ENCODE measurements at places on chromosomes 3 and 15. TPM values are rescaled to one million over a fixed set of nuclear protein-coding genes. Genes with fewer than 3 reads are reported as not detected.
A peak's percentile ranks its signal among the peaks of the same experiment; 100 is the strongest.

- no peaks in the 10 kb centered on the region for H3K4me1 ChIP-seq
- DNase-seq = no peak
- no peaks in the 10 kb centered on the region for H3K27me3 ChIP-seq
- H3K27ac ChIP-seq = no peak overlapping the region
These were observed 38.7 kb downstream of the PDIA5 start for GRCh38 chr3:123105201-123106189.

- H3K27me3 ChIP-seq = no peaks in the 10 kb centered on the region
- no peak overlapping the region for H3K4me3 ChIP-seq
- H3K4me1 ChIP-seq = no peaks in the 10 kb centered on the region
- no peak for DNase-seq
These were observed 120.9 kb downstream of the CACNA2D3 start for GRCh38 chr3:54243056-54243931.

DNA sequence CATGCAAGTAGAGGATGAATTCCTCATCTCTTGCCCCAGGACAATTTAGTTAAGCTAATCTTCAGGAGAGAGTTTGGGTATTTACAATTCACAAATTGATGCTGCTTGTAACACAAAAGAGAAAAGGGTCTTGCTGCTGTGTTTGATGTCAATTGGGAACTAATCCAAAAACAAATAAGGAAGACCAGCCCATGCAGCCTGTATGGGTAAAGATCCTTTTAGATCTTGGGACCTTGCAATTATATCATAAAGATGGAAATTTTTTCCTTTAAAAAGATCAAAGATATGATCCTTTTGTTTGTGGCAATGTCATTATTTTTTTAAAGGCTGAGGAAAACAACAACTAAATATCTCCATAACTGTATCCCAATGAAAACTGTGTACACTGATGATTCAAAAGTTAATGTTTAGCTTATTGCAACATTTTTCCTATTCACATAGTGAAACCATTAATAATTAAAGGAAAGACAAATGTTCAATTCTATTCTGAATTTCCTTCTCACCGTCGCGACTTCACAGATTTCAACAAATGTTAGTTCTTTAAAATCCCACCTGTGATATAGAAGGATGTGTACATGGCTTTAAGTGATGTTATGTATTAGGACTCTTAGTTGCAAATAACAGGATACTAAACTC lies 40.2 kb downstream of the TMEM212 start:
- no peak for DNase-seq
- H3K4me1 ChIP-seq = no peaks in the 10 kb centered on the region
- H3K4me3 ChIP-seq = 0 out of 3 replicates have a peak overlapping the region, but pooled peaks have one; percentile 13
- peaks cover 5% of the 10 kb centered on the region for H3K36me3 ChIP-seq
- H3K27ac ChIP-seq = no peak overlapping the region

DNA sequence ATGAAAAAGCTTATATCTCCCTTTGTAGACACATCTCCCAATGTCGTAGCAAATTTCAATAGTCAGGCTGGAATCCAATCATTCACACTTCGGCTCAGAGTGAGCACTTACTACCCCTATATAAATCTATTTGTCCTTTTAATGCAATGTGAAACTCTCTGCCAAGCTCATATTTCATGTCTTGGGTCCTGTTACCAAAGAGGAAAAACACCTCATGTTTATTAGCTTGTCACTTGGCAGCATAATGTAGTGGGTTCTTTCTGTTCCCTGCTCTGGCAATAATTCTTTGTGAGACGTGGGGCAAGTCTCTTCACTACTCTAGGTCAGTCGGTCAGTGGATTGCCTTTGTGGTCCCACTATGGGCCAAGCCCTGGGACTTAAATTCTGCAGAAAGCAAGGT lies 107.1 kb downstream of the SRGAP3 start:
- no peaks in the 10 kb centered on the region for H3K27me3 ChIP-seq
- H3K4me1 ChIP-seq = no peaks in the 10 kb centered on the region
- no peak for DNase-seq
- H3K36me3 ChIP-seq = peaks cover 4% of the 10 kb centered on the region
- no peak overlapping the region for H3K4me3 ChIP-seq

DNA sequence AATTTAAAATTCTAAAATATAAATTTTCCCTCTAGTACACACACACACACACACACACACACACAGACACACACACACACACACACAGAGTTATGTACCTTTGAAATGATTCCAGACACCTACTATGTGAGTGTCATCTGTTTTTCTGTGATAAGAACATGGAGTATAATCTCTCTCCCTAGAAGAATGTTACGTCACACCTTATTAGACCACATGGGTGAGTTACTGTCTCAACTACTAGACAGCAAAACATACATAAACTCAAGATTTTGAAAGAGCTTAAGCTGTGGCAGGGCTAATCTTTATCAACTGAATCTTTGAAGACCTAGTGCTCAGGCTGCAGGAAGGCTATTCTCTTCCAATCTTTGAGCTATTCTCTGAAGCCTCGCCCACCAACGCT lies 385.9 kb upstream of the BCHE start:
- H3K4me1 ChIP-seq = no peaks in the 10 kb centered on the region
- no peak overlapping the region for H3K4me3 ChIP-seq
- H3K27ac ChIP-seq = no peak overlapping the region
- no peaks in the 10 kb centered on the region for H3K27me3 ChIP-seq
- no peaks in the 10 kb centered on the region for H3K36me3 ChIP-seq

- H3K4me3 ChIP-seq = peak overlapping the region; percentile 98
- no peak overlapping the region for H3K27ac ChIP-seq
- no peaks in the 10 kb centered on the region for H3K27me3 ChIP-seq
- no peak for DNase-seq
- H3K4me1 ChIP-seq = 0 out of 2 replicates have a peak, but pooled peaks cover 2% of the 10 kb centered on the region
These were observed 486 bp downstream of the LSG1 start for GRCh38 chr3:194671511-194671899.

DNA sequence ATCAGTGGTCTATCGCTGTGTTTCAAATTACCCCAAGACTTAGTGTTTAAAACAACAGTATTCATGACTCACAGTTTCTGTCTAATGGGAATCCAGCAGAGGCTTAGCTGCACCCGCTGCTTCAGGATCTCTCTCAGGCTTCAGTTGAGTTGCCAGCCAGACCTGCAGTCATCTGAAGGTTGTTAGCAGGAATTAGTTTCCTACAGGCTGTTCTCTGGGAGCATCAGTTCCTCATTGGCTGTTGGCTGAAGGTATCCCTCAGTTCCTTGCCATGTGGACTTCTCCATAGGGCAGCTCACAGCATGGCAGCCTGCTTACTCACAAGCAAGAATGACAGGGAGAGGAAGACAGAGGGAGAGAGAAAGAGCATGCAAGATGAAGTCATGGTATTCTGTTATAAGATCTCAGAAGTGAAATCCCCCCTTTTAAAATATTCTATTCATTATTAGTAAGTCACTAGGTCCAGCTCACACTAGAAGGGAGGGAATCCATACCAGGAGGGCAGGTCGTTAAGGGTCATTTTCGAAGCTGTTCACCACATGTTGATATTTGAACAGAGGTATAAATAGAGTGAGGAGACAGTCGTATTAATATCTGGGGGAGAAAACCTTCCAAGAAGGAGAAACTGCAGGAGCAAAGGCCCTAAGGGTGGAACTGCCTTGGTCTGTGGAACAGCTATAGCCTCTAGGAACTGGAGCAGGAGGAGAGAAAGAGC lies 473.9 kb upstream of the PPP2R3A start:
- no peak overlapping the region for H3K4me3 ChIP-seq
- H3K36me3 ChIP-seq = no peaks in the 10 kb centered on the region
- H3K27me3 ChIP-seq = no peaks in the 10 kb centered on the region
- H3K4me1 ChIP-seq = no peaks in the 10 kb centered on the region

DNA sequence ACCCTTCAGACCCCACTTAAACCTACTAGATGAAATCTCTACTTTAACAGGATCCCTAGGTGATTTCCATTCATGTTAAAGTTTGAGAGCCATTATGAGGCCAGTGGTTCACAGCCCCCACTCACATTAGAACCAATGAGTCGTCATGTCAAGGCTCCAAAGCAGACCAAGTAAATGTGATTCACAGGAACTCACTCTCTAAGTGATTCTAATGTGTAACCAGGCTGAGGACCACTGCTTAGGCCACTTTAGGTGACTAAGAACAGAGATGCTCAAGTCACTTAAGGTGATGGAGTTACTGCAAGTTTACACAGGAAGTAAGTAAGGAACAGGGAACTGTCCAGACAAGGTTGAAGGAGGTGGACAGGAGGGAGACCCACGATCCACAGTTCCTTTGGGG lies 7.7 kb downstream of the GALNT15 start:
- H3K4me3 ChIP-seq = no peak overlapping the region
- no peak for DNase-seq

DNA sequence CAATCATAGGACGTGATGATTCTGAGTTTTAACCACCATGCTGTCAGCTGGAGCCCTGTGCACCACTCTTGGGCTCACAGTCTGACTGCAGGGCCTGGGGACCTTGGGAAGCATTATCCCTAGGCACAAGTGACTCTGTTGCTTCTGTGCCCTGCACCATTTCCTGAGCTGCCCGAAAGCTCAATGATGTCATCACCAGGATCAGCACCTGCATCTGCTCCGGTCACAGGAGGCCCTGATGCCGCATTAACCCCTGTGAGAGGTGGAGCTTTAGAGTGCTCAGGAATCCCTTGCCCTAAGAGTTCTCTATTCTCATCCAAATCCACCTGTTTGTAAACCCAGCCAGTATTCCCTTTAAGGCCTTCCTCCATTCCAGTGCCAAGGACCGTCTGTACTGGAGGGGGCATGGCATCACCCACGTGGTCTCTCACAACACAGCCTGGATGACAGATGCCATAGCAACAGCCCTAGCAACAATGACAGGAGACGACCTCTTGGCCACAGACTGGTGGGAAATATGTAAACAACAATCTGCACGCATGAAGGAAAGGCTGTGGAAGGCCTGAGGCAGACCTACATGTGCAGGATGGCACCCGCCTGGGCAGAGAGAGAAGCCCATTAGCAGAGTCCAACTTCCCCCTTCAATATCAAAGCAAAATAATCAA lies 37.9 kb downstream of the NTRK3 start:
- no peaks in the 10 kb centered on the region for H3K27me3 ChIP-seq
- H3K36me3 ChIP-seq = no peaks in the 10 kb centered on the region
- no peak overlapping the region for H3K27ac ChIP-seq

- no peak overlapping the region for H3K4me3 ChIP-seq
- no peak for DNase-seq
- H3K27me3 ChIP-seq = no peaks in the 10 kb centered on the region
- no peak overlapping the region for H3K27ac ChIP-seq
These were observed 348.0 kb upstream of the EPHA6 start for GRCh38 chr3:96466441-96466840.

GRCh38 chr3:134722969-134723368 lies 72.1 kb upstream of the EPHB1 start:
- H3K27ac ChIP-seq = no peak overlapping the region
- H3K4me3 ChIP-seq = no peak overlapping the region
- H3K4me1 ChIP-seq = no peaks in the 10 kb centered on the region
- H3K27me3 ChIP-seq = no peaks in the 10 kb centered on the region
- H3K36me3 ChIP-seq = no peaks in the 10 kb centered on the region

DNA sequence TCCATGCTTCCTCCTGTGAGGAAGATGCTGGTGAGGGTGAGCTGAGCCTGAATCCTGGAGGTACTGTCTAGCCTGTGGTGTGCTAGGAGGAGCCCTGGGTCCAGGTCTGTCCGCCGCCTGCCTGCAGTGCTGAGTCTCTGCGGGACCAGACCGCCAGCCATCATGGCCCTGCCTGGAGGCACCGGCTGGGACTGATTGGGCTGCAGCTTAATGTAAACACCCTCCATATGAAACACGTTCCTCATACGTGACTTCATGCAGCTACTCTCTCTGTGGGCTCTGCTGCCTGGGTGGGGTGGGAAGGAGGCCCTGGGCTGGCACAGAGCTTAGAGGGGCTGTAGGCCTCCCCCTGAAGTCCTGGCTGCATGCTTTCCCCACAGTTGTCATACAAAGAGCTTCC lies 67.4 kb downstream of the FBLN2 start:
- no peak overlapping the region for H3K4me3 ChIP-seq
- H3K27me3 ChIP-seq = no peaks in the 10 kb centered on the region
- H3K4me1 ChIP-seq = no peaks in the 10 kb centered on the region
- no peaks in the 10 kb centered on the region for H3K36me3 ChIP-seq
- H3K27ac ChIP-seq = no peak overlapping the region
- no peak for DNase-seq

GRCh38 chr3:29286478-29287240 lies 5.8 kb downstream of the RBMS3 start:
- DNase-seq = no peak
- no peak overlapping the region for H3K4me3 ChIP-seq
- H3K27me3 ChIP-seq = no peaks in the 10 kb centered on the region

- H3K4me1 ChIP-seq = no peaks in the 10 kb centered on the region
- H3K36me3 ChIP-seq = no peaks in the 10 kb centered on the region
These were observed 796.2 kb downstream of the NAALADL2 start for GRCh38 chr3:175655351-175655750.

- no peak overlapping the region for H3K27ac ChIP-seq
- H3K36me3 ChIP-seq = peaks cover 22% of the 10 kb centered on the region
- no peak for DNase-seq
These were observed 238.0 kb upstream of the CTNNB1 start for GRCh38 chr3:40961104-40961857.

GRCh38 chr3:129004639-129005295 lies 3.7 kb downstream of the EFCC1 start:
- H3K27me3 ChIP-seq = peaks cover 47% of the 10 kb centered on the region
- no peak overlapping the region for H3K27ac ChIP-seq
- H3K36me3 ChIP-seq = no peaks in the 10 kb centered on the region
- no peak overlapping the region for H3K4me3 ChIP-seq

- H3K27ac ChIP-seq = no peak overlapping the region
- H3K4me1 ChIP-seq = peaks cover 20% of the 10 kb centered on the region
- H3K4me3 ChIP-seq = no peak overlapping the region
- no peaks in the 10 kb centered on the region for H3K27me3 ChIP-seq
- DNase-seq = no peak
These were observed 57.9 kb downstream of the ARHGAP31 start for GRCh38 chr3:119352034-119352609.

- H3K4me1 ChIP-seq = peaks cover 2% of the 10 kb centered on the region
- no peaks in the 10 kb centered on the region for H3K27me3 ChIP-seq
- no peaks in the 10 kb centered on the region for H3K36me3 ChIP-seq
- no peak overlapping the region for H3K27ac ChIP-seq
- no peak for DNase-seq
These were observed 1346.1 kb upstream of the EPHA6 start for GRCh38 chr3:95468331-95468730.

GRCh38 chr3:69442771-69443311 lies 57.0 kb upstream of the FRMD4B start:
- no peak overlapping the region for H3K4me3 ChIP-seq
- DNase-seq = no peak
- H3K27ac ChIP-seq = no peak overlapping the region
- no peaks in the 10 kb centered on the region for H3K36me3 ChIP-seq
- H3K4me1 ChIP-seq = no peaks in the 10 kb centered on the region
- H3K27me3 ChIP-seq = no peaks in the 10 kb centered on the region

CPEB1 gene
- total RNA-seq = 1.5 TPM

REC114 gene
- total RNA-seq = not detected

SPATA12 gene
- total RNA-seq = 0.22 TPM

LDHAL6B gene
- not detected for total RNA-seq

P3H2 gene
- total RNA-seq = 41.5 TPM

CYP8B1 gene
- not detected for total RNA-seq

PLCH1 gene
- total RNA-seq = 17.8 TPM

Measured in H9 (cell line).